A549 (cell line): ENCODE measurements at places on chromosomes 5 and 9. TPM values are rescaled to one million over a fixed set of nuclear protein-coding genes. Genes with fewer than 3 reads are reported as not detected.
A peak's percentile ranks its signal among the peaks of the same experiment; 100 is the strongest.

GRCh38 chr5:176360894-176361436 is 599 bp downstream of the KIAA1191 start:
- peak; percentile 14 for DNase-seq

Gene OTP
- polyA plus RNA-seq: 0.03 to 0.04 TPM (median 0.04 TPM) in 3 replicates

Gene ORM2
- not detected in 3 replicates for polyA plus RNA-seq

Gene RPL35
- 2,179 to 2,449 TPM (median 2,307 TPM) in 3 replicates for polyA plus RNA-seq

Gene CTSV
- 13.2 to 14.9 TPM (median 14.1 TPM) in 3 replicates for polyA plus RNA-seq
